Jurkat, Clone E6-1 (cell line): ENCODE measurements at places on chromosomes 12 and 14.

- no peak for DNase-seq
These were observed 15.6 kb downstream of the SPRING1 start for GRCh38 chr12:116722245-116722644.

DNA sequence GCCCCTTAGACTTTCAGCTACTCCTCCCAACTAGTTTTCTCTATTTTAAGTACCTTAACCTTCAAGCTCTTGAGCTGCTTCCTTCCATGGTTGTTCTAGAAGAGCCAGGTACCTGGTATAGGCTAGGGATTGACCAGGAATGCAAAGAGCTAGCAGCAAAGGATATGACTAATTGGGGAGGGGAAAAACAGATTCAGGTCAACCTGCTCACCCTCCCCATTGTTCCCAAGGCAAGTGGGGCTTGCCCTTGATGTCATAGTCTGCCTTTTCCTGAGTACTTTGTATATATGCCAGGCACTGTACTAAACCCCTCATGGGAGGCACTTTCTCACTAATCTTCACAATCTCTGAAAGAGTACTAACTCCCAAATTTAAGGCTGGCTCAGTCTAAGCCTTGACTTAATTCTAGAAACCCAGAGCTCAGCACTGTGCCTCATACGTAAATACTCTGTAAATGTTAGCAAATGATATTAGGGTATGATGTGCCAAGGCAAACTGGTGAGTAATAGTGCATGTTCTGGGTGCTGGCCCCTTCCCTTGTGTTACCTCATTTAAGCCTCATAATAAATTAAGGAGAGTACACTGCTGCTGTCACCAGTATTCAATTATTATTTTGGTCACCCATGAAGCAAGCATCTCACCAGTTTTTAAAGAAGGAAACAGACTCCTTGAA lies 42.2 kb downstream of the SUDS3 start:
- DNase-seq = no peak

- peak; percentile 66 for DNase-seq
These were observed 19.6 kb downstream of the LGMN start for GRCh38 chr14:92728759-92729364.

DNA sequence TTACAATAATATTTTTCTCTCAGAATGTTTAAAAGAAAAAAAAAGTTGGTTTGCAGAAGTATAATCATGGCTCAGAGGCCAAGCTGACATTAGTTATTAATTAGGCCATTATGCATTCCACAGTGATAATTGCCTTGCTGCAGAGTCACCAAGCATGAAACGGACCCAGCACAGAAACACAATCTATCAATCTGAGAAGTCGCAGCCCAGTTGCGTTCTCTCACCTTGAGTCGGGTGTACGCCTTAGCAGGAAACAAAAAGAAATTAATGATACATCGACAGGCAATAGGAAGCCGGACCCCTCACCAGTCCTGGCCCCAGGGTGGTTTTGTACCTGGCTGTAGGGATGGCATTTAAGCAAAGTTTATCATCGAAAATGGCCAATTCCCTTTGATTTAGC lies 129.7 kb downstream of the PHETA1 start:
- no peak for DNase-seq

DNA sequence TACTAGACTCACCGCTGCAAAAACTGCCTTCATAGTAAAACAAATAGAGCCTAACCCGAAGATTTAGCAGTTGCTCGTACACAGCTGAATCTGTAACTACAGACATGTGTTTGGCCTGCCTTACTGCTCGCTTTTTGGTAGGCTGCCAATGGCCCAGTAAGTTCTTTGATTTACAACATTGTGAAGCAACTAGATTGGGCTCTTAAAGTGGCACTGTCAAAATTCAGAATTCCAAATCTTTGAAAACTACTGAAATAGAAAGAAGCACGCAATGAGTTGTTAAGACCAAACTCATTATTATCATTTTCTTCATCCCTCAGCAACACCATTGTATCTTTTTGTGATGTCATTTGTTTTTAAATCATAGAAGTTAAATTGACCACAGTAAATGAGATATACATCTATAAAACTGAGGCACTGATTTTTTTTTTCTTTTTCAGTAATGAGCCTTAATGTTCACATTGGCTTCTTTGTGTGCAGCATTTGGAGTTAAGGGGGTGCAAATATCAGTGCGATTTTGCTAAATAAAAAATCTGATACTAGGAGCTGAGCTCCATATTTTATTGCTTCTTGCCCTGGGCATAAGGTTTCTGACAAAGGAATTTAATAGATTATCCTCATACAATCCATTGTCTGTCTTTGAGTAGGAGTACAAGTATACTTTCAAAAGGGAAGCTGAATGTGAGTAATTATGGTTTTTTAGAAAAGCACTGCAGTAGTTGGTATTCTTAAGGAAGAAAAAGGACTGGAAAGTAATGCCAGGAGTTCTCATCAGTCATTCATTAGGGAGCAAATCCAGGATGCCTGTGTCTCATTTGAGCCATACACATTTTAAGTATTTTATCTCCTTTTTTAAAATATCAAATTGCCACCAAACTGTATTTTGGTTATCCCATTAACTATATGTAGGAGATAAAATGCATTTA lies 138.5 kb downstream of the KICS2 start:
- DNase-seq = no peak
